Posterior cingulate gyrus (tissue), 11 donors: ENCODE measurements at places on chromosomes 4 and X.

GRCh38 chr4:18366892-18367291, 345.3 kb upstream of the LCORL start:
- no peak for DNase-seq

GRCh38 chr4:135282676-135283075, 1081.1 kb upstream of the PABPC4L start:
- DNase-seq: no peak

- no peak for DNase-seq
These were observed 1.3 kb upstream of the INTU start for GRCh38 chr4:127631420-127631819.

- DNase-seq: no peak
These were observed 135.2 kb upstream of the RASGEF1B start for GRCh38 chr4:81606801-81607501.

GRCh38 chrX:94524867-94525266, 850.9 kb downstream of the FAM133A start:
- no peak for DNase-seq

- DNase-seq: no peak
These were observed 60.9 kb upstream of the CLCN4 start for GRCh38 chrX:10095698-10096432.

- DNase-seq: no peak
These were observed 66.4 kb upstream of the C4orf54 start for GRCh38 chr4:99724067-99724466.

DNA sequence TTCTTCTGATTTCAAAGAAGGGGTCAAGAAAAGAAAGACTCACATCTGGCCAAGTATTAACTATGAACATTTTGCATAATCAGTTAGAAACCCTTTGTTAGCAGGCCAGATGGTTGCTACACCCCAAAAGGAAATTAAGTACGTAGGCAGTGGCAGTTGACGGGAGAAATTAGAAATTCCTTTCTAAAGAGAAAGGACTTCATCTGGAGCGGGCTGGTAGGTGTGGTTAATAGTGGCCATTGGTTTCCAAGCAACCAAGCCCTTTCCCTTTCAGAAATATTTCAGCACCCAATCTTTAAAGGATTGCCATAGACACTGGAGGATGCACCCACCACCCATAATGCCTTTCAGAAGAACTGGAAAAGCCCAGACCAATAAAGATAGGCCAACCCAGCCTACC, 235.7 kb upstream of the LDB2 start:
- no peak for DNase-seq

- no peak for DNase-seq
These were observed 30.7 kb upstream of the CBR4 start for GRCh38 chr4:169040559-169041261.

DNA sequence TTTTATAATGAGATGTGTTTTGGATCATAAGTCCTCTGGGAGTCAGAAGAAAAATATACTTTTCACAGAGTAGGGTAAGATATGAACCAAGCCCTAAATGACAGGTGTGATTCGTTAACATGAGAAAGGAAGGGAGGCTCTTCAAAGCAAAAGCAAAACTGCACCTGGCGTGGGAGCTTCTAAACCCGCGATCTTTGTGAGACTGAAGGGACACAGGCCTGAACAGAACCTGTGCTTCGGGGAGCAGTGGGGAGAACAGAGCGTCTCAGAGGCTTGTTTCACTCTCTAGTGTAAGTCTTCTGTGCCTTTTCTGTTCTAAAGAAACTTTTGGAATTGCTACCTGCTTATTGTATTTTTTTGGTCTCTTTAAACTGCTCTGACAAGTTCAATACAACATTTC, 30.2 kb upstream of the CYP4V2 start:
- DNase-seq: no peak

GRCh38 chr4:153433754-153434105, 32.4 kb upstream of the TMEM131L start:
- no peak for DNase-seq

- DNase-seq: no peak
These were observed 75.6 kb downstream of the SYTL5 start for GRCh38 chrX:38081909-38082308.

DNA sequence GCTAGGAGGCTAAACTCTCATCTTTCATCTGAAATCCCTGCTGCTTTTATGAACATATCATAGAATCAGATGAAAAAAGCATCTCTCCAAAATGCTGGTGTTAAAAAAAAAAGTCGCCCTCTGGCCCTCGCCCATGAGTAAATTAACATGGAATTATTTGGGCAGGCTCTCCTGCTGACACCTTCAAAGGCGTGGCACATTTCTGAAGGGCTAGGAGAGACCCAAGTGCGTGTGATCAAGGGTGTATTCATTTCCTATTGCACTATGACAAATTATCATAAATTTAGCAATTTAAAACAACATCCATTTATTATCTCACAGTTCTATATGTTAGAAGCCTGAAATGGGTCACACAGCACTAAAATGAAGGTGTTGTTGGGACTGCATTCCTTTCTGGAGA, 5.1 kb downstream of the ANXA3 start:
- DNase-seq: no peak

DNA sequence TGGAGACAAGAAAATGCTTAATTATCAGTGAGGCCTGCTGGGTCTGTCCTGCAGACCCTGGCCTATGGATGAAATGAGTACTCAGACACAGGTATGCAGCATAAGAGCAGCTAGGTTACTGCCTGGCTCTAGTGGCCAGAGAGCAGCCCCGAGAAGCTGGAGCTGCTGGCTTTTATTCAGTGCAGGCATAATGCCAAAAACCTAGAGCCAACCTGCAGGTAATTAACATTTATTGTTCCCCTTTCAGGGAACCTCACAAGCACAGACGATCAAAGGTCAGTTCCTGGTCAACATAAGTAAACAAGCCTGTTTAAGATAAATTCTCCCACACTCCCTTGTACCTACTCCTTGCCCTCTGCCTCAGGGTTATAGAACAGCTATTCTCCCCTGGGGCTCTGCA, 13.3 kb downstream of the IDS start:
- no peak for DNase-seq

DNA sequence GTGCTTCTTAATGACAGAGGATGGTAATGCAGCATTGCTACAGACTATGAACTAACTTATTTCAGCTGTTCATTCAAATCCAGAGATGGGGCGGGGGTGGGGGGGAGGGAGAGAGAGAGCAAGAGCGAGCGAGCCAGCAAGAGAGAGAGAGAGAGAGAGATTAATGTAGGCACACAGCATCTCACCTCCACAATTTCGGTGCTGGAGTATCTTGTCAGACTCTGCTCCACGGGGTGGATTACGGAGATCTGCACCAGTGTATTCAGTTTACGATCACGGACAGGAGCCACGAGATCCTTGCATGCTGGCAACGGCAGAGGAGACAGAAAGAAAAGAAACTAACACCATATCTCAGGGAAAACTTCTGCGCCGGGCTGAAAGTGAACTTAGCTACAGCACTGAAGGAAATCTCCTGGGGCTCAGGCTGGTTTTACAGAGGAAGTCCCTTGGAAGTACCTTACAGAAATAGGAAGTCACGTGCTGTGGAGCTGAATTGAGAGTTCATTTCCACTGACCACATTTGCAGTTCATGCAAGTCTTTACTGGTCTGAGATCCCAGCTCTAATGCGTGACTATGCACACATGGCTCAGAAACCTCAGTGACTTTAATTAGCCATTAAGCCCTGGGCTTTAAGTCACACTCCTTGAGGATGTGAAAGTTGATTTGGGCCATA, 440.9 kb downstream of the INPP4B start:
- DNase-seq: peak; percentile 70

DNA sequence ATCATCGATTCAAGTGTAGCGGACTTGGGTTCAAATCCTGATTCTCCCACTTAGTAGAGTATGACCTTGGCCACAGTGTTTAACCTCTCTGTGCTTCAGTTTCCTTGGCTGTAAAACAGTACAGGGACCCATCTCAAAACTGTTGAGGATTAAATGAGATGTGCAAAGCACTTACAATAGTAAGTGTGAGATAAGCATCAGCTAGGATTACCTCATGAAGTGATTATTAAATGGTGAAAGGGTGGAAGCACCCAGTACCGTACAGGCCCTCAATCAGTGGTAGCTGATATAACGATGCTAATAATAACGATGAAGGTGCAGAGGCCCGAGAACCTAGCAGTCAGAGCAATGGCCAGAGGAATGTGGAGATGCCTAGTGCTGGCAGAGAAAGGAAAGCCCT, 45.1 kb downstream of the PRPS1 start:
- no peak for DNase-seq

- DNase-seq: no peak
These were observed 303.3 kb upstream of the FGF16 start for GRCh38 chrX:77143907-77144306.

DNA sequence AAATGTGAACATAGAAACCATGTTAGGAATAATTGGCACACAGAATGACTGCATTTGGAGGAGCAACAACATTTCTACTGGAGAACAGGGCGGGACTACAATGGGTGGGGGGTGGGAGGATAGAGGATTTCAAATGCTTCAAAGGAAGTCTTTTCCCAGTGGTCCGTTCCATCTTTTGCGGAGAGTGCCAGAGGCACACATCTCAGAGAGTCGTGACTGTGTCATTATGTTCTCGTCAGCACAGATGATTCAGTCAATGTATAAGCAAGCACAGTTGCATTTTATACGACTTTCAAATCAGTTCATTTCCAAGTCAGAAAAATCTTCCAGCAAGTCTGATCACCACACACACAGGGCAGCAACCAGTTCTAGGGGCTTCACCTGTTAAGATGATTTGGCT, 22.7 kb upstream of the GPR50 start:
- no peak for DNase-seq

- DNase-seq: no peak
These were observed 61.2 kb downstream of the CPE start for GRCh38 chr4:165439981-165440380.

DNA sequence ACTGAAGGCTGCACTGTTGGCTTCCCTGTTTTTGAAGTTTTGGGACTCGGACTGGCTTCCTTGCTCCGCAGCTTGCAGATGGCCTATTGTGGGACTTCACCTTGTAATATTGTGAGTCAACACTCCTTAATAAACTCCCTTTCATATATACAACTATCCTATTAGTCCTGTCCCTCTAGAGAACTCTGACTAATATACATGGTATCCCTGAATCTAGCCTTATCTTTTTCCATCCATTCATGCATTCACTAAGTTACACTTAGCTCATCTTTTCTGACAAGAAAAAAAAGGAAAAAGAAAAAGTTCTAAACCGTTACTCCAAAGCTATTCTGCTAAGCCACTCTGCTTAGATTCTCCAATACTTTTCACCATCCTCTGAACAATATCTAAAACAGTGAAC, 1260.2 kb upstream of the PCDH7 start:
- no peak for DNase-seq

- DNase-seq: no peak
These were observed 96.0 kb upstream of the C1GALT1C1 start for GRCh38 chrX:120725874-120726273.

GRCh38 chr4:182219411-182220056, 23.7 kb upstream of the TENM3 start:
- DNase-seq: no peak

- no peak for DNase-seq
These were observed 34.5 kb upstream of the LCORL start for GRCh38 chr4:18056030-18056429.

DNA sequence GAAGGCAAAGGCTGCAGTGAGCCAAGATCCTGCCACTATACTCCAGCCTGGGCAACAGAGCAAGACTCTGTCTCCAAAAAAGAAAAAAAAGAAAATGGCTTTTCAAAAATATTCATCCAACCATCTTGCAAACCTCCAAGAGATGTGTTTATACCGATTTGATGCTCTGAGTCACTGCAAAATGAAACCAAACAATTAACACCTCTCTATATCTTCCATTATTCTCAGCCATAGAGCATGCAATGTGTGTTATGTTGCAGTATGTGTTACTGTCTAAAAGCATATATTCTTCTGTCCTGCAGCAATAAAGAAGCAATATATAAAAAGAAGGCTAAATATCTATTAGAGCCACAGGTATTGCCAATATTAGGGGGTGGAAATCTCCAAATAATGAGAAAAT, 51.4 kb downstream of the ARAP2 start:
- no peak for DNase-seq

DNA sequence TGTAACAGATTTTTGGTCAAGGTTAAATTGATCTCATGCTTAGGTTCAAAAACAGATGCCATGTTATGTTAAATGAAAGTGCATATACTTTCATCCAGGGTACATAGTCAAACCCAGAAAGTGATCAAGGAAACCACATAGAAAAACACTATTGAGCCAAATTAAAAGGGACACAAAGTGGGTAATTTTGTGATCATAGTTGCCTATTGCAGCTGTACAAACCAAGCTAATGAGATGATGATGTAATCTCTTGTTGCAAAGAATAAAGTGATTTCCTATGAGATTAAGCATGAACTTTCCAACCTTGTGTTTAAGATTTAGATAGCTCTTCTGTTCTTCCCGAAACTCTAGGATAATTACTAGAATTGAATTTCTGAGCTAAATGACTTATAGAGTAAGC, 20.2 kb upstream of the LIMCH1 start:
- no peak for DNase-seq

DNA sequence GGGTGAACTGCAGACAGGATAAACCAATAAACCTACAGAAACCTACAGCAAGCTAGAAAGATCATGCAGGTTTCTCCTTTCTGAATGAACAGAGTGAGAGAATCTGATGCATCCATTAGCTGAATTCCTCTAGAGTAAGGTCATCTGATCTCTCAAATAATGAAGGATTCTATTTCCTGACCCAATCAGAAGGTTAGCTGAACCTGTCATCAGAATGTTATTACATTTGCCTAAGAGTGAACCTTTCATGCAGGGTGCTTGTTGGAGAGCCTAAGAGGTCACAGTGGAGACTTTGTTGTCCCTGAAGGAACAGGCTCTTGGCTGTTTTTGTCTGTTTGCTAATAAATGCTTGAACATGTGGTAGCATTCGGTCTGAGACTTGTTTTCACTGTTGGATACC, 24.0 kb downstream of the MEPE start:
- no peak for DNase-seq

DNA sequence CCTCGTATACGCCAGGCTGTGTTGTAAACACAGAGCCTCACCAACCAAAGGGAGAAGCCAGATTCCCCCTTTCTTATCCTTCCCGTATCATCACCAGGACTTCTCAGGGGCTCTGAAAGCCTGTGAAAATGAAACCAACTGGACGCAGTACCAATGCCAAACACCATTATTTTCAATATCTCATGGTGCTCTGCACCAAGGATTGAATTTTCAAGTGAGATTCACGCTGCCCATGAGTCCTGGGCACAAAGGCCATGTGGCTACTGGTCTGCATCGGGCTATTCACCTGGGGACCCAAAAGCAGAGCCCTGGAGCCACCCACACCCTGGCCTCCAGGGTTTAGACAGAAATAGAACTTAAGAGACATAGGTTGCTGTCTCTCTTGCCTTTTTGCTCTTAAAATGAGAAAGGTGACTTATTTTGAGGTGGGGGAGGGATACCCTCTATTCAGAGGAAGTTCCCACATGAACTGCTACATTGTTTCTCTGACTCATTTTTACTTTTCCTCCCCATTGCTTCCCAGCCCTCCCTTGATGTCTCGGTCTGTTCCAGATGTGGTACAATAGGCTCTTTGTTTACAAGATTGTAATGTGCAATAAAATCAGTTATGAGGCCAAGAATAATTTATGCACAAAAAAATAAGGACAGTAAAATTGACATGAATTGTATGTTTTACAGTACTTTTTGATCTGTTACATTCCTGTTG, 55.4 kb downstream of the MAML3 start:
- no peak for DNase-seq

- DNase-seq: no peak
These were observed 175.4 kb downstream of the TBCK start for GRCh38 chr4:106140601-106141000.
